ENCODE measurements at places on chromosomes 1 and 21. TPM values are rescaled to one million over a fixed set of nuclear protein-coding genes. Genes with fewer than 3 reads are reported as not detected.

Gene ICOSLG
- 0.22 TPM for total RNA-seq

Gene IL10RB
- 5.6 TPM for total RNA-seq

Gene TCHHL1
- total RNA-seq = not detected

Gene ZFP69B
- 17.1 TPM for total RNA-seq

Gene RPTN
- not detected for total RNA-seq

Gene TCHH
- 0.03 TPM for total RNA-seq

Gene CFAP126
- total RNA-seq = not detected

DNA sequence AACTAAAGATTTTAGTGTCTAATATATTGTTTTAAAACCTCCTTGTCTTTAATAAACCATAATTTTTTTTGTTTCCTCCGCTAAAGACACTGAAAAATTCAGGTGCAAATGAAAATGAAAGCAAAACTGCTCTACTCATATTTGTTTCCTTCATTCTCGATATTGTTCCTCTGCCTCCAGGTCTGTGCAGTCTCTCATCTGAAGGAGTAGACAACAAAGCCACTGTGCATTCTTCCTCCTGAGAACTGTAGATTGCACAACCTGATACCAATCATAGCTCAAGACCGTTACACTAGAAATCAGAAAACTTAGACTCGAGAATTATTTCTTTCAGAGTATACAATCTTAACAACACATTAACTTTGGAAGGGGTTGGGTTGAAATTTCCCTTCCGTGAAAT lies 373.1 kb upstream of the CXADR start:
- DNase-seq = no peak

DNA sequence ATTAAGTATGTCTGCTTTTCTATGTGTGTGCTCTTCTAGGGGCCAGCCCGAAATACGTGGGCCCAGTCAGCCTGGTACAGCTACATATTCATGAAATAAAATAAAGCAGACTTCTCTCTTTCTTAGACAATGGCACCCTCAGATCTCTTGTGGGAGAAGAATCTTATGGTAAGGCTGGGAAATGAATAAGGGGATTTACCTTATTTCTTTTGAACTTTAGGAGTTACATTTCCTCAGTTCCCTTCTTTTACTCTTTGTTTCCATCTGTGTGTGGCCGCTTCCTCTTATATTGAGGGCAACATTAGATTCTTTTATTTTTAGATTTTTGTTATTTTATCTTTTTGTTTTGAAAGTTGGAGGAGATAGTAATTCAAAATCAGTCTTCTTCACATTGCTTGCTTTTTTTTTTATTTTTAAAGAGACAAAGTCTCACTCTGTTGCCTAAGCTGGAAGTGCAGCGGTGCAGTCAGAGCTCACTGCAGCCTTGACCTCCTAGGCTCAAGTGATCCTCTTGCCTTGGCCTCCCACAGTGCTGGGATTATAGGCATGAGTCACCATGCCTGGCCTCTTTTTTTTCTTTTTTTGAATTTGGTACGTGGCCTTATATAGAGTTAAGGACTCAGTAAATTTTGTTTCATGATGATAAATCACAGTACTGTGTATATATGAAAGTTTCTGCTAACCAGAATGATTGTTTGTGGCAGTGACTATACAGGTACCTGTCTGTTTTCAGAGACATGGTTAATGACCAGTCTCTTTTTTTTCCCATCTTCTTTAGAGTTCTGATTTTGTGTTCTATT lies 9.1 kb downstream of the LAMC1 start:
- no peak for DNase-seq

- DNase-seq = no peak
Measured at GRCh38 chr1:157678721-157679120, 21.8 kb downstream of the FCRL3 start.

- DNase-seq = no peak
Measured at GRCh38 chr21:24658926-24659325, 948.4 kb downstream of the MRPL39 start.

- DNase-seq = no peak
Measured at GRCh38 chr1:204712708-204713430, 27.3 kb upstream of the LRRN2 start.
